ENCODE measurements at places on chromosomes 4 and X. TPM values are rescaled to one million over a fixed set of nuclear protein-coding genes. Genes with fewer than 3 reads are reported as not detected.

The NIPAL1 gene
- total RNA-seq: not detected

The DSPP gene
- not detected for total RNA-seq

The GPR82 gene
- not detected for total RNA-seq

DNA sequence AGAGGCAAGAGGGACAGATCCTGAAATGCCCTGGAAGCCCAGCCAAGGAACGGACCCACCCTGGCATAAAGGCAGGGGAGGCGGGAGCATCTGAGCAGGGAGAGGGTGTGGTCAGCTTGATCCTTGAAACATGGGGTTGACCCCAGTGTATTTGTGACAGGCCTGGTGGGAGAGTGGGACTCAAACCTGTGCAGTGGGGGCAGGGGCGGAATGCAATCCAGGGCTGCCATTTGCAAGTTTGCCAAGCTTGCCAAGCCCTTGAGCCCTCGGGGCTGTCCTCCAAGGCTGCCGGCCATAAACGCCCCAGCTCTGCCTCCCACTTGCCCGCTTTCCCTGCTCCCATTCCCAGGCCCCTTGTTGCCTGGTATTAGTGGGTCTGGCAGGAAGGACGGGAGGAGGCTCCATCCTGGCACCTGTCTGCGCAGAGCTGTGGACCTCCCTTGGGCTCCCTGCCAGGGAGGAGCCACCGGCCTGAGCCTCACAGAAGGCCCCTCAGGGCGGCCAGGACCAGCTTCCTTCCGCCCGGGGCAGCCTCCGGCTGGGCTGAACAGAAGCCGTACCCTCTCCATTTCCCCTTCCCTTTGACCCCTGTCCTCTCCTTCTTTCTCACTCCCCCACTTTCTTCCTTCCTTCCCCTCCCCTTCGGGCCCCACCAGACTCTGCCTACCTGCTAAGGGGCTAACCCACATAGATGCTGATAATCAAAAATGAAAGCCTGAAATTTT, 661 bp downstream of the S100P start:
- no peak overlapping the region for H3K27ac ChIP-seq
- no peak overlapping the region for H3K4me3 ChIP-seq

DNA sequence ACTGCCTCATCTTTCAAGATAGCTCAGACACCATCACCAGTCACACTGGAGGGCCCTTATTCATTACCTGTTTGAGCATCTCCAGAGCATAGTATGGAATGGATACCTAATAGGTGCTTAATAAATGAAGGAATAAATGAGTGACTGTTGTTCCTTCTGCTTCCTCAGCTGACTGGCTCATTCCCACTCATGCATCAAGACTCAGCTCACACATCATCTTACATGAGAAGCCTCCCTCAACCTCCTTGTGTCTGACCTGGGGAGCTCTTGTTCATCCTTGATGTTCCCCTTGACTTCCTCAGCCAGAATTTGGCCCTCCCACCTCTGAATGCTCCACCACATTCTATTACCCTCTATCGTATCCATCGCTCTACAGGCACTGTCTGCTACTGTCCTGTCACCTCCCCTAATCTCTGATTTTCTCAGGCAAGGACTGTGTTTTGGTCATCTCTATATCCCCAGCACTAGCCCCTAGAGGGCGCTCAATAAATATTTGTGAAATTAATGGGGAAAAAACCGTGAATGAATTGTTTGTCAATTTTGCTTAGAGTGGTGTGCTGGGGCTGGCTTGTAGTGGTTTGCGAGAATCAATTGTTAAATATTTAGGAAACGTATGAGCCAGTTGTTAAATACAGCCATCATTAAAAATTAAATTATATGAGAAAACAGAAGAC, 88.3 kb downstream of the NHSL2 start:
- H3K4me1 ChIP-seq: peaks cover 9% of the 10 kb centered on the region
- H3K27ac ChIP-seq: no peak overlapping the region
- no peaks in the 10 kb centered on the region for H3K36me3 ChIP-seq
- no peak overlapping the region for H3K4me3 ChIP-seq
- H3K27me3 ChIP-seq: no peaks in the 10 kb centered on the region

The CSN1S1 gene
- total RNA-seq: not detected

The RAB9A gene
- total RNA-seq: 38.9 TPM

The RPS6KA6 gene
- 5.4 TPM for total RNA-seq

Measured in GM23248 (cell line).